ENCODE measurements at places on chromosomes 4 and X. TPM values are rescaled to one million over a fixed set of nuclear protein-coding genes. Genes with fewer than 3 reads are reported as not detected.

Gene PSAPL1
- not detected for total RNA-seq

- no peak for DNase-seq
These were observed 271.2 kb upstream of the TENM3 start for GRCh38 chr4:181971973-181972372.

Gene SOWAHB
- total RNA-seq: not detected

DNA sequence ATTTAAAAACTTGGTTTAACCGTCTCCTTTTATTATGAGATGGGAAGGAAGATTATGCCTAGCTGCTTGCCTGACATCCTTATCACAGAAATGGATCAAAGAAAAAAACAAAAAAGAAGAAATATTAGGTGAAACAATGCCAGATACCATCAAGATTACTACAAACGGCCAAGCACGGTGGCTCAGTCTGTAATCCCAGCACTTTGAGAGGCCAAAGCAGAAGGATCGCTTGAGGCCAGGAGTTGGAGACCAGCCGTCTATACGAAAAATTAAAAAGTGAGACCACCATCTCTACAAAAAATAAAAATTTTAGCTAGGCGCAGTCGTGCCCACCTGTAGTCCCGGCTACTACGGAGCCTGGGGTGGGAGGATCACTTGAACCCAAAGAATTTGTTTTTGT lies 2.3 kb downstream of the FRYL start:
- DNase-seq: no peak

DNA sequence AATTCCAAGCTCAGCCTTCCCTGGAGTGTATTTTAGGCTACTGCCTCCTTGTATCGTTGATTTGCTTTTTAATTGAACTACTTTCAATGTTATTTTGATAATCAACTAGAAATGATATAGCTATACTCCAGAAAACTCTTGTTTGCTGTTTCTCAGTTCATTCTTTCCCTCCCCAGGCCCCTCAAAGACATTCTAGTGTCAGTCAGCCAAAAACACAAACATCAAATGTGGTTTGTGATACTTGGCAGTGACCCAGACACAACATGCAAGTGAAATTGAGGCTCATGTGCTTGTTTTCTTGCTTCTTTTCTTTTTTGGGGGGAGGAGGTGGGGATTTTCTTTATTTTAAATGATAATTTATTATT lies 7.6 kb downstream of the FAT4 start:
- no peak for DNase-seq

Gene G3BP2
- 150 TPM for total RNA-seq

DNA sequence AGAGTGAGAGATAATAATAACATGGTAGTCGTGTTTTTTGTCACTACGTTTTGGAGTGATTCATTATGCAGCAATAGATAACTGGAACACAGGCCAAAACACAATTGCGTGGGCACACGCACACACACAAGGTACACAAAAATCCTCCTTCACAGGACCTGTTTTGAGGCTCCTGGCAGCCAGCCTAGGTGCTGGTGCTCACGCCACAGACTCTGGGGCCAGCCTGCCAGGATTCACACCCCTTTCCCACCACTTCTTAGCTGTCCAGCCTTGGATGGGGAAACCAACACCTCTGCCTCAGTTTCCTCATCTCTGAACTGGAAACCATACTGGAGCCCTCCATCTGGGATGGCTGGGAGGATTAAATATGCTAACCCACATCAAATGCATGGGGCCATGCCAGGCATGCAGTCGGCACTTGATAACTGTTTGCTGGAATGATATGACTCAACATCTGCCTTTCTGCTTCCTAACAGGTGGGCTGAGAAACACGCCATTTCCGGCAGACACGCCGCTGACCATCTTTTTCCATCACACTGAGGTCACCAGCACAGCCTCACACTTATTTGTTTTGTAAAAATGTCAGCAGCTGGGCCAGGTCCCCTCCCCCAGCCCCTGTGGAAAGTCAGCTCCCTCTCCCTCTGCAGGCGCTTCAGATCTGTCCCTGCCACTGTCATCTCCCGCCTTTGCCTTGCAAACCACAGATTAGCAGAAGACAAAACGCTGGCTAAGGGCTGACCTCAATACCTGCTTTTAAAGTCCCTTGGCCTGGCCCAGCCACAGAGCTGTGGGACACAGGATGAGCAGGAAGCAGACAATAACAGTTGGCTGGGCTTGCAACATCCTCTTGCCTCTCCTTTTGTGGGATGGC lies 237.5 kb downstream of the BCOR start:
- DNase-seq: peak; percentile 32

Gene CSN3
- not detected for total RNA-seq

DNA sequence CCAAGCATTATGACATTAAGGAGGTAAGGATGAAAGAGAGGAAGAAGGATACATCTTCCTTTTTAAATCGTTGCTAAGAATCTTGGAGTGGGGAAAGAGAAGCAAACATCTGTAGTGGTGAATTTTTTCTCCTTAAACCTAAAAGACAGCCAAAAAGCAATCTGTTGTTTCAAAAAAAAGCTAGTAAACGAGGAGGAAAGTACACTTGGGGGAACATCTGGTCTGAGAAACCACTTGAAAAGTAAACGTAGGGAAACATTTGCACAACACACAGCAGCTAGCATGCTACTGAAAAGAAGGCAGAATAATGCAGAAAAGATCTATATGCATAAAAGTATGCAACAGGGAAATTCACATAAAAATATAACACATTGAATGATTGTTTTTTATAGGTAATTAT lies 1485.6 kb downstream of the PCDH19 start:
- DNase-seq: no peak

DNA sequence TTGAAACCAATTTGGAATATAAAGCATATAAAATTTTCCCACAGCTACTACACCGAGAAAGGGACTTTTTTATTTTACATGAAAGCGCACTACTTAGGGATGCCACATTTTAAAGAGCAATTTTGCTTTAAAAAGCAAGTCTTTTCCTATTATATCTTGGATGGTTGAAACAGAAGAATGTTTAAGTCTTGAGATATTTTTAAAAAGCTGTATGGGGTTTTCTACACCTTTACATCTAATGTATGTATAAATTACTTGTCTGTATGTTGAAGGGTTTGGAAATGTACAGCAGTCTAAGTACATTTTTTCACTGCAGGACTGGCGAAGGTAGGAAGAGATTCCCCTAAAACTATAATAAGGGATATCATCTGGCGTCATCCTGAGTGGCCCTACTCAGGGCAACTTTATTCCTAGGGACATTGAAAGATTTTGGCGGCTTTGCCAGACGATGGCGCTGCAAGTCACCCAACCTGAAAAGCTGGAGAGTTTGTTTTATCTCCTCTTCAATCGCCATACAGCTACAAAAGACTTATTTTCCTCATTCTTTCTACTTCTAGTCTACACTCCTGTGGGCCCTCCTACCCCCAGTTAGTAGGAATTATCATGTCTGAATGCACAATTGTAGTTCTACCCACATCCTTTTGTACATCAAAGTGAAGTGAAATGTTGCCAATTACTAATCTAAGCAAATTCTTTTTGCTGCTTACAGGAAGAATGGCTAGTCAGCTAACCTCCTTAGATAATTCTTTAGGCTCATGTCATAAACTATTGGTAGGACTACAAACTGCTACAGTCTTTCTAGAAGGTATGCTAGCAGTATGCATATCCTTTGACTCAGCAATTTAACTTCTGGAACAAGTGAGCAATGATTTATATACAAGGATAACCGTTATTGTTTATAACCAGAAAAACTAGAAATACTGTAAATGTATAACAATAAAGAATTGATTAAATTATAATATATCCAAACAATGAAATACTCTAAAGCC lies 782 bp upstream of the NEK1 start:
- peak; percentile 76 for DNase-seq

GRCh38 chr4:6986072-6986780 lies 56.9 kb upstream of the TADA2B start:
- no peak for DNase-seq

Data from CD4-positive, alpha-beta memory T cell (primary cell).